Colonic mucosa (tissue), 4 donors: ENCODE measurements at places on chromosomes 1 and 21. TPM values are rescaled to one million over a fixed set of nuclear protein-coding genes. Genes with fewer than 3 reads are reported as not detected.
A peak's percentile ranks its signal among the peaks of the same experiment; 100 is the strongest.

- no peak for DNase-seq
Observed at GRCh38 chr1:56345831-56346230, 233.5 kb downstream of the PLPP3 start.

DNA sequence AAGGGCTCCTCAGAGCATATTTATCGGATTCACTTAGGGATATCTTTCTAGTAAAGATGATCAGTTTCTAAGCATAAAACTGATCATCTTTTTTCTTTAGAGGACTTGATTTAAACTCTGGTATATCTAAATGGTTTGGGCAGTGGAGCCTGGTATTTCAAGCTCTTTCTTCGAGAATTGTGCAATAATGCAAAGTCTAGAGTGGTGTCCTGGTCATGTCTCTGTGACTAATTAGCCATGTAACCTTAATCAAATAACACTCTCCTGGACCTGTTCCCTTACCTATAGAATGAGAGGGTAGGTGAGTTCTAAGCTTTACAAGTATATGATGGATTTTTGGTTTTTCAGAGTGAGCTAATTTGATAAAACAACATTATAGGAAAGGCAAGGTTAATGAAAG is 225.2 kb downstream of the RPS6KC1 start:
- no peak for DNase-seq

- DNase-seq, result peak; percentile 97
Observed at GRCh38 chr1:7953850-7954609, 7.5 kb upstream of the PARK7 start.

GRCh38 chr1:40391688-40392145 is 18.2 kb downstream of the SMAP2 start:
- no peak for DNase-seq

Gene ACKR1
- 11.6 TPM for total RNA-seq

DNA sequence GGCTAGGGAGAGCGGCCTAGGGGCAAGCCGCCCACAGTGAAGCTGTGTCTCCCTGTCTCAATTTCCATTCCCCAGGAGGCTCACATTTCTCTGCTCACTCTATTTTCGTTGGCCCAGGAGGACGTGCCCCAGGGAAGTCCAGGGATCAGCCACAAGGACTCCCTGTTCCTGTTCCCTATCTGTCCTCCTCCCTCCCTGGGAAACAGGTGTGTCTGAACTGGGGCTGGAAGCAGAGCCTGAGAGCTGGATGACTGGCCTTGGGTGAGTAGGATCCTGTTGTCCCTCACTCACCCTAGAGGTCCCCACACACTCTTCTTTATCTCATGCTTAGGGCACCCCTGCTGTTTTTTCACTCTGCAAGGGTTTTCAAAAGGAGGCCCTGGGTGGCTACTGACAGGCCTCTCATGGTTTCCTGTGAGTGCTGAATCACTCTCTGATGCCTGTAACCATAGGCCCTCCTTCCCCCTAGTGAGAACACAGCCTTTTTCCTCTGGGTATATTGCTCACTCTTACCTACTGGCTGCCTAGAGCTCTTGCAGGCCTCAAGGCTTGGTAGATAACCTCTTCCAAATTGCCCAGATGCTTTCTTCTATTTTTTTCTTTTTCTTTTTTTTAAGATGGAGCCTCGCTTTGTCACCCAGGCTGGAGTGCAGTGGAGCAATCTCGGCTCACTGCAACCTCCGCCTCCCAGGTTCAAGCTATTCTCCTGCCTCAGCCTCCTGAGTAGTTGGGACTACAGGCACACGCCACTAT is 3.3 kb upstream of the UTP11 start:
- no peak for DNase-seq

DNA sequence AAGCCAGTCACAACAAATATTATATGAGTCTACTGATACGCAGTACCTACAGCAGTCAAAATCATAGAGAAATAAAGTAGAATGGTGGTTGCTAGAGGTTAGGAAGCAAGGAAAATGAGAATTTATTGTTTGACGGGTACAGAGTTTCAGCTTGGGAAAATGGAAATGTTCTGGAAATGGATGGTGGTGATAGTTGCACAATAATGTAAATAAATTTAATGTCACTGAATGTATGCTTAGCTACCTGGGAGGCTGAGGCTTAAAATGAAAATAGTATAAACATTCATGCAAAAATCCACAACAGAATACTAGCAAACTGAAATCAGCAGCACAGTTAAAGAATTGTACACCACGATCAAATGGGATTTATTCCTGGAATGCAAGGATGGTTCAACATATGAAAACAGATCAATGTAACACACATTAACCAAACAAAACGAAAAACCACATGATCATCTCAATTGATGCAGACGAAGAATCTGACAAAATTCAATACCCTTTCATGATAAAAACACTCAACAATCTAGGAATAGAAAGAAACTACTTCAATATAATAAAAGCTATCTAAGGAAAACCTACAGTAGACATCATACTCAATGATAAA is 10.7 kb downstream of the TUT4 start:
- no peak for DNase-seq

DNA sequence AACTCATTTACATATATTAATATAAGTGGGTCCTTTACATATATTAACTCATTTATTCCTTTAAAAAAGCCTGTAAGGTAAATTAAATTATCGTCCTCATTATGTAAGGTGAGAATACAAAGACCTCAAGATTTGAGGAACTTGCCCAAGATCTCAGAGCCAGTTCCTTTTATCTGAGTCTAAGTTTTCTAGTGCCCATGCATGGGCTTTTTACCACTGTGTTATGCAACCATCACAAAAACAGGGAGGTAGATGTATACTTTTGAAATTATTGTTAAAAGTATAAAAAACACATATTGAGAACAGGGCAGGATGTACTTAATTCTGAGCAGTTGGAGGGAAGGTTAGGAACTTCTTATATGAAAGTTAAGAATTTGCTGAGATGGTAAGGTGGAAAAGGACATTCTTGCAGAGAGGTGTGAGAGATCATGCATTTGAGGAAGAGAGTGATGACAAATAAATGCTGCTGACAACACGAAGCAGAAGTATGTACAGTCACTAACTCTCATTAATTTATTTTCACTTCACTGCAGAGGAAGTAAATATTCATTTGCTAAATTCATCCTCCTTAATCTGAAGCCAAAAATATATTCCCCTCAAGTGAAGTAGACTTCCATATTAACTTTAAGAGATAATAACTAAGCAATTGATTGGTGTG is 28.9 kb upstream of the LYPLAL1 start:
- no peak for DNase-seq

Gene IGSF5
- total RNA-seq, result 0.82 TPM

DNA sequence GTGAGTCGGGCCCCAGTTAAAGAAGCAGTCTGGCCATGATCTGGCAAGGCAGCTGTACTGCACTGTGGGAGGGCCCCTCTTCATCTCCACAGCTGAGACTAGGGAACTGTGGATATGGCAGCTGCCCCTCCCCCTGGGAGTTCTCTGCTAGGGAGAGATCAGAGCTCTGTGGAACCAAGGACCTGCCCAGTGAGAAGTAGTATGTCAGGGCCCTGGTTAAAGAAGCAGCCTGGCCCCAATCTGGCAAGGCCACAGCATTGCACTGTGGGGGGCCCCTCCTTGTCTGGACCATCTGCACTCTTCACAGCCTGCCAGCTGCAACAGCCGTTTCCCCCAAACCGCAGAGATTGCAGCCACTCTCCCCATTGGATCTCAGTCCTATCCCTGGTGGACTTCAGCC is 208.5 kb downstream of the DNAH14 start:
- no peak for DNase-seq

Gene BNIPL
- total RNA-seq, result 1.9 TPM

Gene DHRS3
- 120 TPM for total RNA-seq

GRCh38 chr1:39852214-39852791 is 31.0 kb downstream of the TRIT1 start:
- DNase-seq, result no peak

Gene PDC
- not detected for total RNA-seq

GRCh38 chr1:185699874-185700273 is 34.3 kb upstream of the HMCN1 start:
- DNase-seq, result no peak

DNA sequence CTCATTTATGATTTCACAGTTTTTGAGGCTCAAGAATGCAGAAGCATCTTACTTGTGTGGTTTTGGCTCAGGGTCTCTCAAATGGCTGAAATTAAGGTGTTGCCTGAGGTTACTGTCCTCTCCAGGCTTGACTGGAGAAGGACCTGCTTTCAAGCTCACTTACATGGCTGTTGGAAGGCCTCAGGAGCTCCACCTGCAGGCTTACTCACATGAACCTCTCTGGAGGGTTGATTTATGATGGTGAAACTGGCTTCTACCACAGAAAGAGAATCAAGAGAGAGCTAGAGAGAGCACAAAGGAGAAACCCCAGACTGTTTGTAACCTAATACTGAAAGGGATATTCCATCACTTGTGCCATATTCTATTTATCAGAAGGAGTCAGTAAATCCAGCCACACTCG is 6.2 kb upstream of the KCNK2 start:
- DNase-seq, result no peak

- DNase-seq, result no peak
Observed at GRCh38 chr1:210857705-210858104, 276.2 kb downstream of the KCNH1 start.

- no peak for DNase-seq
Observed at GRCh38 chr1:208141610-208142192, 102.5 kb downstream of the PLXNA2 start.
